ENCODE measurements at places on chromosomes 4 and X. TPM values are rescaled to one million over a fixed set of nuclear protein-coding genes. Genes with fewer than 3 reads are reported as not detected.

C4orf33 gene
- total RNA-seq: 14.8 TPM

TRPC3 gene
- 5.3 TPM for total RNA-seq

TEX11 gene
- total RNA-seq: 0.33 TPM

TMEM192 gene
- 20.9 TPM for total RNA-seq

CENPVL3 gene
- 1.9 TPM for total RNA-seq

RNF4 gene
- total RNA-seq: 51.6 TPM

NEUROG2 gene
- 8.2 TPM for total RNA-seq

MAGEA2 gene
- total RNA-seq: not detected

OPRPN gene
- total RNA-seq: 9.1 TPM

EMCN gene
- 29.1 TPM for total RNA-seq

TDO2 gene
- total RNA-seq: 0.82 TPM

KDR gene
- 211 TPM for total RNA-seq

DCHS2 gene
- 16.0 TPM for total RNA-seq

BTC gene
- total RNA-seq: 8.0 TPM

GPR119 gene
- not detected for total RNA-seq

CASK gene
- total RNA-seq: 118 TPM

IL13RA1 gene
- total RNA-seq: 20.6 TPM

TKTL1 gene
- total RNA-seq: 2.3 TPM

LRAT gene
- total RNA-seq: 7.0 TPM

MSMO1 gene
- total RNA-seq: 73.3 TPM

RBM46 gene
- not detected for total RNA-seq

SYTL5 gene
- total RNA-seq: 4.1 TPM

GRPEL1 gene
- total RNA-seq: 16.2 TPM

CLIC2 gene
- total RNA-seq: 4.8 TPM

VSIG1 gene
- 0.33 TPM for total RNA-seq

CXCL1 gene
- 2.7 TPM for total RNA-seq

ZMAT1 gene
- total RNA-seq: 32.4 TPM

CPLX1 gene
- 9.2 TPM for total RNA-seq

TEX13B gene
- not detected for total RNA-seq

ZIC3 gene
- 25.2 TPM for total RNA-seq

LGI2 gene
- 4.4 TPM for total RNA-seq

BMP15 gene
- total RNA-seq: 0.33 TPM

VSIG4 gene
- total RNA-seq: 10.9 TPM

ZDHHC9 gene
- 19.4 TPM for total RNA-seq

RHOXF2 gene
- total RNA-seq: not detected

MAGEC1 gene
- not detected for total RNA-seq

FAM47E gene
- total RNA-seq: 6.7 TPM

ELK1 gene
- 16.4 TPM for total RNA-seq

CXCL5 gene
- 0.44 TPM for total RNA-seq

BMPR1B gene
- total RNA-seq: 13.0 TPM

STPG2 gene
- total RNA-seq: 1.2 TPM
